Muscle of back (tissue), 13 donors: ENCODE measurements at places on chromosomes 1 and 21. TPM values are rescaled to one million over a fixed set of nuclear protein-coding genes. Genes with fewer than 3 reads are reported as not detected.
A peak's percentile ranks its signal among the peaks of the same experiment; 100 is the strongest.

GRCh38 chr1:199176713-199177112 is 537.9 kb downstream of the PTPRC start:
- DNase-seq: no peak

- no peak for DNase-seq
Observed at GRCh38 chr1:60620087-60620486, 462.3 kb upstream of the NFIA start.

- no peak for DNase-seq
Observed at GRCh38 chr1:7579016-7579415, 192.1 kb upstream of the VAMP3 start.

GRCh38 chr1:180353945-180354344 is 123.9 kb downstream of the LHX4 start:
- no peak for DNase-seq

GRCh38 chr1:118047650-118048224 is 118.2 kb downstream of the WDR3 start:
- DNase-seq: no peak

DNA sequence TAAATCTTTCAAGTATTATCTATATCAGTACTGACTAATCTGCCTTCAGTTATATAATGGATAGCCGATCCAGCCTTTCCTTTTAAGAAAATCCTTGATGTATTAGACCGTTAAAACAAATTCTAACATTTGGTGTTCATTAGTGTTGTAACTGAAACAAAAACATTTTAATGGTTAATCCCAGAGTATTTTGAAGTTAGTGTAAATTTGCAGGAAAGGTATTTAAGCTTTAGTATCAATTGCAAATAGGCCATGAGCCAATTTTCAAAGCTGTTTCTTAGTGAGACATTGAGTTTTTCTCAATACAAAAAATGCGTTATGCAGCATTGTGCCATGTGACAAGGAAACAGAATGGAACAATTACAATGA is 29.6 kb downstream of the DISP1 start:
- no peak for DNase-seq

DNA sequence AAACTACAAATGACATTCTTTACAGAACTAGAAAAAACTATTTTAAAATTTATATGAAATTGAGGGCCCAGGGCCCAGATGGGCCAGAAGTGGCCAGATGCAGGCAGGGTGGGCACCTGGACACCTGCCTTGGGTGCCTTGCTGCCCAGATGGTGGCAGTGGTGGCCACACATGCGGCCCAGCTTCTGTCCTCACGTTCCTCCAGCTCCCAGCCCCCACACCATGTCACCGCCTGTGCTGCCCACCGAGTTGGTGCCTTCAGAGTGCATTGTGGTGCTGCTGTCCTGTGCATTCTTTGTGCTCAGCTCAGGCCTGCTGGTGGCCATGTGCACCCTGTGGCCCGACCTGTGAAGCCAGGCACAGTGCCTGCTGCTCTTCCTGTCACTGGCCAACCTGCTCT is 216.8 kb upstream of the CXADR start:
- no peak for DNase-seq

DNA sequence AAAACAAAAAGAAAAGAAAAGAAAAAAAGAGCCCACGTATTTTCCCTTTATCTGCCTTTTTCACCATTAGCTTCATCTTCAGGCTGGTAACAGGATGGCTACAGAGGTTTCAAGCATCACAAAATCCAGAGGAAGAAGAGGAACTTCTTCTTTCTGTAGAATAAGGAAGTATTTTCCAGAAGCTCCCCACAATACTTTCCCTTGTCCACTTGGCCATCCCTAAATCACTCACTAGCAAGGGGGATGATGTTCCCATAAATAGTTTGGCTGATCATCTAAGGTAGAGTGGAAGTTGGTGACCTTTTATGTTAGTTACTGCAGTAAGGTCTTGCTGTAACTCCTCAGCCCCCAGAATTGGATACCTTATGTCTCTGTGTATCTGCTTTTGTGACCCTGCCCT is 45.1 kb upstream of the RNF11 start:
- no peak for DNase-seq

DNA sequence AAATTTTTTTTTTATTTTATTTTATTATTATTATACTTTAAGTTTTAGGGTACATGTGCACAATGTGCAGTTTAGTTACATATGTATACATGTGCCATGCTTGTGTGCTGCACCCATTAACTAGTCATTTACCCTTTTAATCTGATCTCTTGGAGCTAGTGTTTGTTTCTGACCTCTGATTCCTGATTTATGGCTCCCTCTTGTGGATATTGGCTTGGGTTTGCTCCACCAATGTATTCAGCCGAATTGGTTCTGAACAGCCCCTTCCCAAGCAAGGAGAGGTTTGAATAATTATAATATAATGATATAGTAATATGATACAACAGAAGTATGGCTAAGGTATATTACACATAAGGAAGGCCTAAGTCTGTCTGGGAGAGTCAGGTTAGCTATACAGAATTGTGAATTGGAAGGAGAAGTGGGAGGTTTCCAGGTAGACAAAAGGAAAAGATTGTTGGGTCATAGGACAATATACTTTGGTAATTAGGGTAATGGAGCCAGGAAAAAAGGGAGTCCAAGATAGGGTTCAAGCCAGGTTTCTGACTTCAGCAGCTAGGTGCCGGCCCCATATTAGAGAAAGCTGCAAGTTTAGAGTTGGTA is 53.1 kb upstream of the HMCN1 start:
- DNase-seq: peak; percentile 41

- DNase-seq: peak; percentile 77
Observed at GRCh38 chr1:9201401-9202239, 33.0 kb upstream of the H6PD start.

DNA sequence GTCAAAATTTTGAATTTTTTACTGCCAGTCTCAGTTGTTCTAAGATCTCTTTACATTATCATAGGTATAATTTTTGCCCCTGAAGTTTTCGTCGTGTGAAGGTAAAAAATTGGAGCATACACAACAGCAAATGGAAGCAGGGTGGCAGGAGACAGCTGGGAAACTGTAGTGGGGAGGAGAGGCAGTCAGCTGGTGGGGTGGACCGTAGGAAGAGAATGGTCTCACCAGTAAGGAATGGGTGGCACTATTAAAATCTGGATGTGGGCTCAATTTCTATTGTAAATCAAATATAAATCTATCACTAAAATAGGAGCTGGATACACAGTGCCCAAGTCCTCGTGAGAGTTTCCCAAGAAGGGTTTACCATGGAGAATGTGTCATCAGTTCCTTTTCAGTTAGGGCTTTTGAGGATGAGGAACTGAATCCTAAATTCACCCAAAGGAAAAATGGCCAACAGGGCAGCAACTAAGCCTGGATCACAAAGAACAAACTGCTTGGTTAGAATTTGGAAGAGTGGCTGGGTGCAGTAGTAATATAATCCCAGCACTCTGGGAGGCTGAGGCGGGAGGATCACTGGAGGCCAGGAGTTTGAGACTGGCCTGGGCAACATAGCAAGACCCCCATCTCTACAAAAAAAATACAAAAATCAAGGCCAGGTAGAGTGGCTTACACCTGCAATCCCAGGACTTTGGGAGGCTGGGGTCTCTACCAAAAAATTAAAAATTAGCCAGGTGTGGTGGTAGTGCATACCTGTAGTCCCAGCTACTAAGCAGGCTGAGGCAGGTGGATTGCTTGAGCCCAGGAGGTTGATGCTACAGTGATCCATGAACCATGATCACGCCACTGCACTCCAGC is 10.5 kb upstream of the IRF2BP2 start:
- no peak for DNase-seq

DNA sequence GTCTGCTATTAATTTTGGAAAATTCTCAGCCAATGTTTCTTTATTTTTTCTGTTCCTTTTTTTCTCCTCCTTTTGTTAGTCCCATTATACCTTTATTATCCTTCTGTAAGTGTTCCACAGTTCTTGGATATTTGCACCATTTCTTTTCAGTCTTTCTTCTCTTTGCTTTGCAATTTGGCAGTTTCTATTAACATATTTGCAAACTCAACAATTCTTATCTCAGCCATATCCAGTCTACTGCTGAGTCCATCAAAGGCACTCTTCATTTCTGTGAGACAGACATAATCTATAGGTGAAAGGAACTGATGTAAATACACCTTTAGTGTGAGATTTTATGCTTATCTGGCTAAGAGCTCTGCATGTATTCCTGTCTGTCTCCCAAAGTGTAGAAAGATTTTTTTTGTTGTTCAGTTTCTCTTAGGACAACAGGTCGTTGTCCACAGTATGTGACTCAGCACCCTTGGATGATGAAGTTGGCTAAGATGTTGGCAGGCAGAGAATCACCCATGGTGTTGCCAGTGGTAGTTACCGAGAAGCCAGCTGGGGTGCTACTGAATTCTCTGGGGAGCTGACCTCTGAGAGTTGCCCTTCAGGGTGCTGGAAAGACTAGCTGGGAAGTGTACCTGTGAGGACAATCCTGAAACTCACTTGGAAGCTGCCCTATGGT is 38.4 kb downstream of the LEPR start:
- no peak for DNase-seq

DNA sequence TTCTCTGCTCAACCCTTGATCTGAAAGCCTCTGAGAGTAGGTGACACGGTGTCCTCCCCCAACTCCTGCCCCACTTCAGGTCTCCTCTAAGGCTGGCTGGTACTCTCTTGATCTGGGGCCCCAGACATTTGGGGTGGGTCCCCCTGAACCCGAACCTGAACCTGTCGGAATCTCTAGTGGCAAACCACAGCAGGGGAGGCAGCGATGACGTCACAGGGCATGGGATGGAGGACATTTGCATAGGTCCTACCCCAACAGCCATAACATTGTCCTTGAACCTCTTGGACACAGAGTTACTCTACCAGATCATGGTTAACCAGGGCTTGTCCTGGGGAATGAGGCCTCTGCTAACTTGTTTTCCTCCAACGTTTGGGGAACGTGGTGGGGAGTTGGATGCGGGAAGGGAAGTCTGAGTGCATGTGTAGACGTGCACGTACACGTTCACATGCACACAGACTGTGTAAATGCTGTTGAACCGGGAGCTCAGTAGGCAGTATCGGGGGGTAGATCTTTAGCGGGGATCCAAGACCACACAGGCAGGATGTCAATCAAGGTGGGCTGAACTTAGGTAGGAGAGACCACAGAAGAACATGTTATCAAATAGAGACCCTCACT is 32.4 kb downstream of the CITED4 start:
- DNase-seq: no peak

DNA sequence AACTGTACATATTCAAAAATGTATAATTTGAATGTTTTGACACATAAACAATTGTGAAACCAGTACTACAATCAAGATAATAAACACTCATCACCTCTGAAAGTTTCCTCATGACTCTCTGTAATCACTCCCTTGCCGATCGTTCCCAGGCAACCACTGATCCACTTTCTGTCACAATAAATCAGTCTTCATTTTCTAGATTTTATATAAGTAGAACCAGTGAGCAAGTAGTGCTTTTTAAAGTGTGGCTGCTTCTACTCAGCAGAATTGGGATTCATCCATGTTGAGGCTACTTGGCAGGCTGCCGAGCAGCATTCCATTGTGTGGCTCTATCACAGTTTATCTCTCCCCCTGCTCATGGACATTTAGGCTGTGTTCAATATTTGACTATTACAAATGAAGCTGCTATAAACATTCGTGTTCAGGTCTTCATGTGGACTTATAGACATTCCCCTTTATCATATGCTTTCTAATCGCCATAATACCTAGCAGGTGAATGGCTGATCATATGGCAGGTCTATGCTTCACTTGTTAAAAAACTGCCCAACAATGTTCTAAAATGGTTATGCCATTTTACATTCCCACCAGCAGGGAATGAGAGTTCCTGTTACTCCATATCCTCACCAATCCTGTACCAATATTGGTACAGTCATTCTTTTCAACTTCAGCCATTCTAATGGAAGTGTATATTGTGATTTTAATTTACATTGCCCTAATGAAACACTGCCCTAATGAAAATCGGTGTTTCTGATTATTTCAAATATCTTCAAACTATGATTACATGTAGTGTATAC is 20.5 kb downstream of the TEX38 start:
- DNase-seq: no peak

DNA sequence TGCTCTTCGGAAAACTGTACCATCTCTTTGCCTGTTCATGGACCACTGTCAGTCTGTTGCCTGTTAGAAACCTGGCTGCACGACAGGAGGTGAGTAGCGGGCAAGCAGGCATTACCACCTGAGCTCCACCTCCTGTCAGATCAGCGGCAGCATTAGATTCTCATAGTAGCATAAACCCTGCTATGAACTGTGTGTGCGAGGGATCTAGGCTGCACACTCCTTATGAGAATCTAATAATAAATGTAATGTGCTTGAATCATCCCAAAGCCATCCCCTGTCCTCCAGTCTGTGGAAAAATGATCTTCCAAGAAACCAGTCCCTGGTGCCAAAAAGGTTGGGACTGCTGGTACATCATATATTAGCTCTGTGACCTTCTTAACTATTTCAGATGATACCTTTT is 110.0 kb downstream of the SMYD3 start:
- DNase-seq: no peak

DNA sequence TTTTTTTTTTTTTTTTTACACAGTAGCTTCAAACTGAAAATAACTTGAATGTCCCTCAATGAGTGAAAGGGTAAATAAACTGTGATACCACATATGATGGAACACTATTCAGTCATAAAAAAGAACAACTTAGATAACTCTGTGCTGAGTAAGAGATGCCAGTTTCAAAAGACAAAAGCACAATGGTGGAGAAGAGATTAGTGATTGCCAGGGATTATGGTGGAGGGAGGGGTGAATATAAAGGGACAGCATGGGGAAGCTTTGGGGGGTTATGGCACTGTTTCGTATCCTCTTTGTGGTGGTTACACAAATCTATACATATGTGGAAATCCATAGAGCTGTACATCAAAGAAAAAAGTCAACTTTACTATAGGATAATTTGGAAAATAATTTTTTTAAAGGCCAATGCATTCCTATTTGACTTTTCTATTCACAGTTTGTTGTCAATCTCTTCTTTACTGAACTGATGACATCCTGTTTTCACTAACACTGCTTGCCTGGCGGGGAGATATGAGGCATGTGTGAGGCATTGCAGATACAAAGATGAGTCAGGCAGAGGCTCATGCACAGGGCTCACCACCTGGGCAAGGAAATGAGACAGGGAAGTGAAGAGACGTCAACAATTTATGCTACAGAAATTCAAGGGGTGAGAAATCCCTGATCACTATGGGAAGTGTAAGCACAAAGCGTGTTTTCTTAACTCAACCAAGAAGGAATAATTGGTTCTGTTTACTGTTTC is 302.7 kb downstream of the DUSP10 start:
- DNase-seq: no peak

- no peak for DNase-seq
Observed at GRCh38 chr21:26137379-26138060, 33.0 kb downstream of the APP start.

Gene SH2D1B
- polyA plus RNA-seq: 0.25 TPM

Gene SPRR5
- not detected for polyA plus RNA-seq

Gene CDA
- 0.41 TPM for polyA plus RNA-seq

Gene SAMD13
- polyA plus RNA-seq: 6.8 TPM

Gene ZBTB8B
- polyA plus RNA-seq: 0.10 TPM

Gene TTC34
- 0.20 TPM for polyA plus RNA-seq

Gene RGSL1
- not detected for polyA plus RNA-seq
